ENCODE measurements at places on chromosomes 5 and 9.
A peak's percentile ranks its signal among the peaks of the same experiment; 100 is the strongest.

DNA sequence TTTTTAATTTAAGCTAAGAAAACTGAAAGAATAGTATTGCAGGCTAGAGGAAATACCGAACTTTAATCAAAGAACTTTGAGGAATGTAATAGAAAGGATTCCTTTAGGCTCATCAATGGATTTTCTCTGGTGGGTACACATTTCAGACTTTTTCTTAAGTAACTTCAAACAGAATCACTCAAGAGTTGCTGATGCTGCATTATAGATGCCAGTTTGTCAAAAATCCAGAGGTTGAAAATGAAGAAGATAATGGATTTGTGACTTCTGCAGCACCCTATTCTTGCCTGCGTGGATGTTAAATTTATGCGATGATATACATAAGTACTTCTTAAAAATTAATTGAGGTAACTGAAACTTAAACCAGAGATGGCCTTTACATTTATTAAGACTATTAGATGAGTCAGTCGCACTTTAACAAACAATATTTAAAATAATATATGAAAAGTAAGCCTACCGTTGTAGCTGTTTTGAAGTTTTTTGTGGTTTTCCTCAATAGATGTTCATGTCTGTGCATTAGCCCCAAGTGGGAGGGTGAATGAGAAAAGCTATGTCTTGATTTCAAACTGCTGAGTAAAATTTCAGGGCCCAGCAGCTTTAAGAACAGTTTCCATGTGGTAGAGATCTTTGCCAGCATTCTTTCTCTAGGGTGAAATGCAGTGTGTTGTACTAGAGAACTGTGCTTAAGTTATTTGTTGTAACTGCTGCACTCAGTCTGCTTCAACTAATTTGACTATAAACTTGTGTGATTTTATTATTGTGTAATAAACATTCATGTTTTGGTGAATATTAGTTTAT is at the start of gene OGN:
TSS of gene OGN (minus strand) at position 537 of the 795 bp plus-strand sequence. CDS start 1,171 bp downstream, outside the sequence.
- no peak for DNase-seq

GRCh38 chr5:5589857-5590256 is 167.4 kb downstream of the ICE1 start:
- DNase-seq: no peak

GRCh38 chr5:127997201-127997704 is 86.3 kb upstream of the SLC12A2 start:
- no peak for DNase-seq

- no peak for DNase-seq
These were observed 55.6 kb downstream of the RXRA start for GRCh38 chr9:134381671-134382516.

DNA sequence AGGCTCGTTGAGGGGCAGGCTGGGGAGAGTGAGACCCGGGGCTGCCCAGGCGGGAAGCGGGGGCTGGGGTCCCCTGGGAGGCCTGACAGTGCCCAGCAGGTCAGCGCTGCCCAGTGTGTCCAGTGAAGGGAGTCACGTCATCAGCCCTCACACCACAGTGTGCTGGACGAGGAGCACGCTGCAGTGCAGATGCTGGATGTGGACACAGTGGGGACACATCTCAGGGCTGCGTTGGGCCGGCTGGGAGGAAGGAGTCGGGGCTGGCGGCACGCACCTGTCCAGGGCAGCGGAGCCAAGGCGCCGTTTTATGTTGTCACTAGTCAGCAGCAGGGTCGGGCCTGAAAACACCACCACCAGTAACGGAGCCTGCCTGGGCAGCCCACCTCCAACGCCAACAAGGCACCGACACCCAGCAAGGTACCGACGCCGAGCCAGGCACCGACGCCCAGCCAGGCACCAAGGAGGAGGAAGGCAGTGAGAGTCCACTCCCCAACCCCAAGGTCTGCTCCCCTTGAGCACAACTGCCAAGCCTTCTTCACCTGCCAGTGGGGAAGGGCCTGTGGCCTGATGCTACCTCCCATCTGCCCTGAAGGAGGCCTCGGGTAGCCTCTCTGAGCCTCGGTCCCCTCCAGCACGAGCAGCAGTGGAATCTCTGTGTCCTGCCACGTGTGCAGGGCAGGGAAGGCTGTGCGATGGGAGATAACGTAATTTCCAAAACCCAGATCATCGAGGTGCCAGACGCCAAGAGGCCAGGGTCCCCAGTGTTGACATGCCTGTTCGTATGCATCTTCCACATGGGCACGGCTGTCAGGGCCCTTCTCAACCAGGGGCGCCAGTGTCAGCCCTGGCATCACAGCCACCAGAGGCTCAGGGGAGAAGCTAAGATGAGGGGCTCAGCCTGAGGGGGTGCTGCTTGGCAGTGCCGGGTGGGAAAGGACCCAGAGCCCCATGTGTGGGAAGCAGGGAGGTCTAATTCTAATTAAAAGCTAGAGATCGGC is 21.9 kb upstream of the NSMF start:
- no peak for DNase-seq

DNA sequence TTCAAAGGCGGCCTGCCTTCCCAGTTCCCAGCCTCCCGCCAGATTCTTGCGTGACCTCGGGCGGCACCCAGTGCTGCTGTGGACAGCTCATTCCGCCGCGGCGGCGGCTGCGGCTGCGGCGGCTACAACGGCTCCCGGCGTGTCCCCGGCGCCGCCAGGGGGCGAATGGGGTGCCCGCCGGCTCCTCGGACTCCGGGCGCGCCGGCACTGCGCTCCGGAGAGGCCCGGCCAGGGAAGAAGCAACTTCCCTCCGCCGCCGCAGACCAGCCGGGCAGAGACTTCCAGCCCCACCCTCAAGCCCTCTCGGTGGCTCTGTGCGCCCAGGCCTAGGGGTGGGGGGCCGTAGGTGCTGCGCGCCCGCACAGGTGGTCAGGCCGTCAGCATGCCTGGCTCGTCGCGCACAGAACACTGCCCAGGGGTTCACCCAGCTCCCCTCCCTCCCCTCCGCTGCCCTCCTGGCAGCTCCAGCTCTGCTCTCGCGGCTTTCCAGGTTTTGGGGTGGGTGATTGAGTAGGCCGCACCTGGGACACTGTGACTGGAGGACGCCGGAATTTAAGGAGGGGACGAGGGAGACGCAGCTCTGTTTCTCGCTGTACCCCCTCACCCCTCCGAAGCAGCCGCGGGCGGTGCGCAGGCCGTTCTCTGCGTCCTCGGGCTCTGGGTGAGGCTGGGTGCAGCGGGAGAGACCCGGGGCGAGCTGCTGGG is 20.2 kb downstream of the IGIP start:
- DNase-seq: peak; percentile 40

GRCh38 chr5:21154526-21154925 is 1166.5 kb upstream of the CDH18 start:
- DNase-seq: no peak

DNA sequence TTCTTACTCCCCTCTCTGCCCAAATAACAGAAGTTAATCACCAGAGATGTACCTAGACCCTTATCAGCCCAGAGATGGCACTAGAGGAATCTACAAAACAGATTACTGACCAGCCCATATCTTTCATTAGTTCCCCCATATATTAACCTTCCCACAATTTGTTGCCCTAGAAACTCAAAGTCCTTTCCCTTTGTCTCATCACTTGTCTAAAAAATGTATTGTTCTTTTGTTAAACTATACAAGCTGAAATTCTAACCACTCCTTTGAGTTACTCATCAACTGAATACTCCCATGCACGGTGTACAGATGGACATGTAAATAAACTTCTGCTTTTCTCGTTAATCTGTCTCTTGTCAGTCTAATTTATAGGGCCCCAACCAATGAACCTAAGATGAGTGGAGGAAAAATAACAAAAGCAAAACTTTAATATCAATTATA is 130.9 kb downstream of the CCDC192 start:
- no peak for DNase-seq

DNA sequence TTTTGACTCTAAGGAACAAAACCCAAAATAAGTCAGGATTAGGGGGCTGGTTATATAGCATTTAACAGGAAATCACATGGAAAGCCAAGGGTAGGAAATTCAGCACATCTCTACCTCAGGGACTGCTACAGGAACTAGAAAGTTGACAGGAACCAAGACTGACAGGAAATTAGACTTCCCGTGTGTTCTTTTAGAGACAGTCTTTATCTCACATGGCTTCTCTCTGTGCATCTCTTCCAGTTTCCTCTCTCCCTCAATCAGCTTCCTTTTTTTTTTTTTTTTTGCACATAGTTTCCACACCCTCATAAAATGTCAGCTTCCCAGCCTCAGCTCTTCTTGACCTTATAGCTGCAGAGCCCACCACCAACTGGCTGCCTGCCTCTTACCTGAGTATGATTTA is 4.8 kb downstream of the RECK start:
- DNase-seq: peak; percentile 17

GRCh38 chr9:129755151-129755550 is 2.3 kb upstream of the PTGES start:
- no peak for DNase-seq

DNA sequence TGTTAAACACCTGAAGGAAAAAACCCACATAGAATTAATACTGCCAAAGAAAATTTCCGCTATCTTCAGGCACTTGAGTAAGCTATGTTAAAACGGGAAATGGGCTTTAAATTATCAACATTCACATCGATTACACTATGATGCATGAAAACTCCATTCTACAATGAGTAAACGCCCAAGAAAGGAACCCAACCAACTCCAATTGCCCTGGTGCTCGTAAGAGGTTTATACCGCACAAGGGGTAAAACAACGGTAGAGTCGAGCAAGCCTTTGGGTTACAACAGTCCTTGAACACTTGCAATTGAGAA is 1.0 kb downstream of the AGTPBP1 start:
- no peak for DNase-seq

DNA sequence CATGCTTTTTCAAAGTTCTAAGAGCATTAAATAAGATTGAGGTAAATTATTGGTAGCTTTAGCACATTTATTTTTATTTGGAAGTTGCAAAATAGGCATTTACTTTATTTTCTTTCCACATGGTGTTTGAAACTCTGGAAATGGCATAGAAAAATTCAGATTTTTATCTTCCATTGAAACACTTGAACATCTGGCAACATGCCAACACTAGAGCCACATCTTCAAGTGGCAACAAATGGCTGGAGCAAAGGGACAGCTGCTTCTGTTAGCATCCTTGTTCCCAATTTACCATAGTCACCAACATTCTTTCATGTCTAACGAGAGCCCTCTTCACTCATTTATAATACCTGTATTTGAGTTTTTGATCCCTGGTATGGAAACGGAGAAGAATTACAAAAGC is 539.9 kb downstream of the ZNF608 start:
- no peak for DNase-seq

DNA sequence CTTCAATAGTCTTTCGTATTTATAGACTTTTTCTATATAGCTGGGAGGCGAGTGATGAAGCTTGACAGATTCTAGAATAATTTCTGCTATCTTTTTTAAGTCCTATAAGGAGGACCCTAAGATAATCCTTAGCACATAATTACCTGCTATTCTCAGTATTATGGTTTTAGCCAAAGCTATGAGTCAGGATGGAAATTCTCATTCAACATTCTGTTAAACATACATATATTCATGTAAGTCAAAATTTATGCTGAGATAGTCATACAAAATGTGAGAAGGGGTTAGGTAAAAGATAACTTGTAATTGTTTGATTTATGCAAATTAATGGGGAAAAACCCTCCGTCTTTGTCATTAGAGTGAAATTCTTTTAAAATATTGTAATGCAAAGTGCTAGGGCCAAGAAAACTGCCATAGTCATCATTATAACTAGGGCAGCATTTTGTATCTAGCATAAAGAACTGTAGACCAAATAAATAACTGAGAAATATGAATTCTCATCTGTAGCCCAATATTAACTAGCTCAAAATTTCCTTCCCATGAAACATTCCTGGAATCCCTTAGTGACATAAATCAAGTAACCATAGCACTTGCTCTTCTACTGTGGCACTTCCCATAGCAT is 118.5 kb downstream of the MRPS30 start:
- no peak for DNase-seq

GRCh38 chr5:57940236-57940635 is 457.6 kb upstream of the ACTBL2 start:
- DNase-seq: no peak

DNA sequence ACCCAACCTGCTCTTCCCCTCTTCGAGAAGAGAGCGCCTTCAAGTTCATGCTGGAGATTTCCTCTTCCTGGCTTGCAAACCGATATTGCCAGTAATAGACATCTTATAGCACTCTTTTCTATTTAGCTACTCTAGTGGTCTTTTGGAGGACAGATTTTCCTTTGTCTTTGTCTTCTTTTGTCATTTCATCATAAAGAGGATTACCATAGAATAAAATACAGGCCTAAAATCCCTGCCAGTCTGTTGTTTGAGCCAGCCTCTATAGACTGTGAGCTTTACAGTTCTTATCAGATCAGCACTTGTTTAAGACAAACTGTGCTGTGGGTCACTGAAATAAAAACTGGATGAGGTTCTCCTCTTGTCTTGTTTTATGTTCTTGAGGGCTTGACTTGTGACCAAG is 802.8 kb downstream of the NR2F1-AS1 start:
- no peak for DNase-seq

- no peak for DNase-seq
These were observed 174.3 kb downstream of the CDH12 start for GRCh38 chr5:22678886-22679285.

DNA sequence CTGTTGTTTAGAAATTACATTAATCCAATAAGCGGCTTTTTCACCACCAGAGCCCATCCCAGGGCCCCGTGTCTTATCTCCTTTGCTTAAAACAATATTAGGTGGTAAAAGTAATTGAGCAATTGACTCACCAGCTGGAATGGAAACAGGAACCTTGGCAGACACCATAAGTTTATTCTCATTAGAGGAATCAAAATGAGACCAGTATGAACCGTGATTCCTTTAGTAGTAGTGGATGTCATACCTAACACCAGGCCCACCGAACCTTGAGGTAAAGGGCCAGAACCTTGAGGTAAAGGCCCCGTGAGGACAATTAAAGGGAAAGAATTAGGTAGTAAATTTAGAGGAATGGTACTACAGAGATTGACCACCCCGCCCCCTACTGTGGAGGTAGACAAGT is 16.5 kb downstream of the HSDL2 start:
- no peak for DNase-seq

DNA sequence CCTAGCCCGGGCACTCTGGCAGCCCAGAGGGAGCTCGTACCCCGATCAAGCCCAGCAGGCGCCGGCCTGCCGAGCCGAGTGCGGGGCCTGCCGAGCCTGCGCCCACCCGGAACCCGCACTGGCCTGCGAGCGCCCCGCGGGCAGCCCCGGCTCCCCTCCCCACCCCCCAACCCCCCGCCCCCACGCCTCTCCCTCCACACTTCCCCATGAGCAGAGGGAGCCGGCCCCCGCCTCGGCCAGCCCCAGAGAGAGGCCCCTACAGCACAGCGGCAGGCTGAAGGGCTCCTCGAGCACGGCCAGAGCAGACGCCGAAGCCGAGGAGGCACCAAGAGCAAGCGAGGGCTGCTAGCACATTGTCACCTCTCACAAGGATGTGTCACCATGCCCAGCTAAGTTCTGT is 36.2 kb upstream of the CCDC180 start:
- DNase-seq: no peak

DNA sequence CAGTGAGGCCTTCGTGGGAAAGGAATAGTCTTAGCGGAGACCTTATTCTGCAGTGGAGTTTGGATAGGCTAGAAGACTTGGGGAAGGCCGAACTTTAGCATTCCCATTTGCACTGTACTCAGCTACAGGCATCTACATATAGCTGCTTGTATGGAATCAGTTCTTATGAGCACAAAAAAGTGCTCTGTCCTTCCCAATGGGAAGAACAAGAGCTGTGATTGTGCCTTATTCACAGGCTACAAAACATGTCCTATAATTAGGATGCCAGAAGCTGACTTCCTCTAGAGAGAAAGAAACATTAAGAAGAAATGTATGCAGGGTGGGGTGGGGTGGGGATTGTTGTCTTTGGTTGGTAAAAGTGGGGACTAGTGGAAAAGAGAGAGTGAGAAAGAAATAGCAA is 154.7 kb downstream of the ATP10B start:
- no peak for DNase-seq
